ELR (cell line): ENCODE measurements at places on chromosomes 5 and 9.

DNA sequence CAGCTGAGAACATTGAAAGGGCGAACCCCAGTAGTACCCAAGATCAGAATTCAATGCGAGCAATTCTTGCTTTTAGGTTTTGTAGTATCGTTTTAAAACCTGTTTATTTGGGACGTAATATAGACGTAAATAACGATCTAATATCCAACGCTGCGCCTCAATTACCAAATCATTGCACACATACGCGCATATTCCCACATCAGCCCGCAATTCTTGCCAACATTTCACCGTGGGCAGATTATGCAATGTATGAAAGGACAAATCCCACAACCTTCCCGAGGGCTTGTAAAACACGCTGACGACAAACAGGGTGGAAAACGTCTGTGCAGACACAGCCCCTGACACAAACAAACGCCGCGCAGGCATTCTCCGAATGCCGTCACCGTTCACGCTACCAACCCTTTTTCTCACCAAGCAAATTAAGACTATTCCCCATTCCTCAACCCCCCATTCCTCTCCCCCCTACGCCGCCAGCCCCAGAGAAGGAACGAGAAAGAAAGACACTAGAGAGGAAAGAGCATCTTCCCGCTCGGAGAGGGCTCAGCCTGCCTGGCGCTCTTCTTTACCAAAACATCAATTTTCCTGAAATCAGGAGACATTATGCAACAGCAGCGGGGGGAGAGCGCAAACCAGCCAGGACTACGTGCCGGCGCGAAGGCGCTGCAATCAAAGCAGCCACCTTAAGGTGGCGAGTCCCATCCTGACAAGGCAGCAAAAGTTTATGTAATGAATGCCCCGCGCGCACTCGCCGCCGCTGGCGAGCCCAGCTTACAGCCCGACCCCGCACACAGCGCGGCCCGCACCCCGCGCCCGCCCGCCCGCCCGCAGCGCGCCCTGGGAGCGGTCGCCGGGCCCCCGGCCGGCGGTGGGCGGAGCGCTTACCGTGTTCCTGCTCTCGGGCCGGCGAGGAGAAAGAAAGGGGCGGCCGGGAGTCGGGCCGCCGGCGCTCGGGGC lies 597 bp downstream of the NFIL3 start:
- DNase-seq, result peak; percentile 78

- DNase-seq, result peak; percentile 9
Observed at GRCh38 chr9:84781458-84781857, 111.9 kb downstream of the NTRK2 start.

GRCh38 chr5:140344683-140345423 lies 1.6 kb downstream of the HBEGF start:
- DNase-seq, result peak; percentile 83

DNA sequence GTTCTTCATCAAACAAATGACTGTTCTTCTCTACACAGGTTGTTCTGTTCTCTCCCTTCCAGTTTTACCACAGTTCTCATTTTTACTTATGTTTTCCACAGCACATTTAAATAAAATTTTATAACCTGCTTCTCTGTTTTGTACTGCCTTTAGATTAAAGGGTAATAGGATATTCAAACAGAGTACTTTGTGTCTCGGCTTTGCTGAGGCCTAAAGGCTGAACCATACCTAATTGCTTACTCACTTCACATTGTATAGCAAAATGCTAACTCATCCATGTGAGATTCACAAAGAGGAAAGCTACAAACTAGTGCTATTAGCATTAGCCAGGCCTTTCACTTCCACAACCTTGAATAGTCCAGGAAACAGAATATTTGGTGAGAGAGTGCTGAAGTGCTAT lies 200.3 kb downstream of the TRPM3 start:
- DNase-seq, result peak; percentile 76

GRCh38 chr5:2759696-2760461 lies 8.4 kb upstream of the IRX2 start:
- no peak for DNase-seq

- DNase-seq, result no peak
Observed at GRCh38 chr5:178434851-178435250, 155.3 kb downstream of the COL23A1 start.

DNA sequence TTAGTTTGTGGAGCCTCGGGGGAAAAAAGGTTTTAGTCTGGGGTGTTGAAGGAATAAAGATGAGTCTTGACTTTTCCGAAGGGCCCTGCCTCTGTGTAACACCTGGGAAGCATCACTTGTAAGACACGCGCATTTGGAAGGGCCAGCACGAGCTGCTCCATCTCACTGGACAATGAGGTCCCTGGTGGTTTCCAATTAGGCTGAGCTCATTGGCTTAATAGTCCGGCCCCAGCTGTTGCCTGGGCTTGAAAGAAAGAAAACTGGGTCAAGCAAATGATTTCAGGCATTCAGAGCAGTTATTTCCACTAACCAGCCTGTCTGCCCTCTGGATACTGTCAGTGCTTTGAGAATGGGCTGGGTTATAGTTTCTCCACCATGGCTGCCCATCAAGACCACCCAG lies 64.5 kb downstream of the NSUN2 start:
- no peak for DNase-seq

DNA sequence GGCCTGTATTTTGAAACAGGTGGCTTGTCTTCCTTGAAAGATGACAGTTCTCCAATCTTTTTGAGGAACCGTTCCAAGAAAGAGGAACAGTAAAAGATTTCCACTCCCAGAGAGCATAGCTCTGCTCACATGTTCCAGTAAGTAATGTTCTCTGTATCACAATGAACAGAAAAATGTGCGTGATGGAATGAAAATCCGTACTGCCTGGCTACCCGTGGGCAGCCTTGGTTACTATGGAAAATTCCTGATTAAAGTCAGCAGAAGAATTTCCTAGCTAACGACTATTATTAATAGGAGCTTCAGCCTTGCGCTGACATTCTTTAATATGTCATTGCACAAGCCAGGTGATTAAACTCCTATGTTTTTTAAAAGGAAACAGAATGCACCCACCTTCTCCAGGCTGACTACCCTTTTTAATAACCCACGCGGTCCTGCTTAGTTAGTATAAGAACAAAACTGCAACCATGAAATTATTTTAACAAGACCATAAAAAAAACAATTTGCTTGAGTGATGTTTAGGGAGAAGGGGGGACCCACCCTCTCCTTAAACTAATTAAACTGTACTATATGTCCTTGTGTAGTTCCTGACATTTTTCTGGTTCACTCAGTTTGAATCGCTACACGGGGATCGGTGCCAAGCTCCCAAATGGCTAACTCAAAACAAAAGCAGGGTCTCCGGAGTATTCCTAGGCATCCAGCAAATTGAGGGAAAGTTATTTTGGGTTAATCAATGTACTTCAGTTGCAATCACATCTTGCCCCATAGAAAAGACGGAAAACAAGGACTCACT lies 54.8 kb upstream of the CPEB4 start:
- DNase-seq, result no peak

- peak; percentile 44 for DNase-seq
Observed at GRCh38 chr9:112873773-112874405, 16.8 kb downstream of the SLC46A2 start.

DNA sequence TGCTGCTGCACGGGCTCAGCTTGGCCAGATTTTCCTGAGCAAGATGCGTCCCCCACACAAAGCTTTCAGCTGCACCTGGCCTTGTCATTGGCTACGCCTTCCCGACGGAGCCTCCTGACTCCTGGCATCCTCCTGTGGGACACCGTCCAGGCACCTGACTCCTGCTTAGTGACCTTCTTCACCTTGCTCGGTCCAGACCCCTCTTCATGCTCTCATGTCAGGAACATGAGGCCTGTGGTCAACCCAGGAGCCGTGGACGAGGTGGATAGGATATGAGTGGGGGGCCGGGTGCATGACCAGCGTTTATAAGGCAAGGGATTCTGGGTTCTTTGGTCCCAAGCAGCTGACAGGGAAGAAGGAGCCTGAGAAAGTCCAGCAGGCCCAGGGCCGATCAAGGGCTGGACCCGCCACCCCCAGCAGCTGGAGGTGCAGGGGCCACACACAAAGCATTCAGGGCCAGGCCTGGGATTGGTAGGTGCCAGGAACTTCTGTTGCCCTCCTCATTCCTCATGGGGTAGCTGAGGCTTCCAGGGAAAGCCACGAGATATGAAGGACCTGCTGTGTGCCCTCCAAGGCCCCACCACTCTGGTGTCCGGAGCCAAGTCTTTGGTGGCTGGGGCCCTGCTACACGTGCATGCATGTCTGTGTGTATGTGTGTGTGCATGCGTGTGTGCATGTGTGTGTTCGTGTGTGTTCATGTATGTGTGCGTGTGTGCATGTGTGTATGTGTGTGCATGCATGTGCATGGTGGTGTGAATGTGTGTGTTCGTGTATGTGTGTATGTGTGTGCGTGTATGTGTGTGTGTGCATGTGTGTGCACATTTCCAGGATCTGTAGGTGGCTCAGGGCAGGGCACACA lies 34.9 kb downstream of the SLC6A3 start:
- DNase-seq, result no peak

- no peak for DNase-seq
Observed at GRCh38 chr5:44233691-44234090, 155.5 kb downstream of the FGF10 start.

DNA sequence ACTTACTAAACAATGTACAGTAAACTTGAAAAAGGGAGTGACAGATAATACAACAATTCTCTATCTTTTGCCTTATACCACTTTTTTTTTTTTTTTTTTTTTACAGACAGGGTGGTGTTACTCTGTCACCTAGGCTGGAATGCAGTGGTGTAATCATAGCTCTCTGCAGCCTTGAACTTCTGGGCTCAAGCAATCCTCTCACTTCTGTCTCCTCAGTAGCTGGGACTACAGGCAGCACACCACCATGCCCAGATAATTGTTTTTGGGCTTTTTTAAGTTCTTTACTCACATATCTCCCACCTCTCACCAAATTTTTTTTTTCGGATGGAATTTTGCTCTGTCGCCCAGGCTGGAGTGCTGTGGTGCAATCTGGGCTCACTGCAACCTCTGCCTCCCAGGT lies 171.9 kb upstream of the SLC12A2 start:
- no peak for DNase-seq

GRCh38 chr5:79122973-79123372 lies 11.4 kb downstream of the BHMT start:
- no peak for DNase-seq

DNA sequence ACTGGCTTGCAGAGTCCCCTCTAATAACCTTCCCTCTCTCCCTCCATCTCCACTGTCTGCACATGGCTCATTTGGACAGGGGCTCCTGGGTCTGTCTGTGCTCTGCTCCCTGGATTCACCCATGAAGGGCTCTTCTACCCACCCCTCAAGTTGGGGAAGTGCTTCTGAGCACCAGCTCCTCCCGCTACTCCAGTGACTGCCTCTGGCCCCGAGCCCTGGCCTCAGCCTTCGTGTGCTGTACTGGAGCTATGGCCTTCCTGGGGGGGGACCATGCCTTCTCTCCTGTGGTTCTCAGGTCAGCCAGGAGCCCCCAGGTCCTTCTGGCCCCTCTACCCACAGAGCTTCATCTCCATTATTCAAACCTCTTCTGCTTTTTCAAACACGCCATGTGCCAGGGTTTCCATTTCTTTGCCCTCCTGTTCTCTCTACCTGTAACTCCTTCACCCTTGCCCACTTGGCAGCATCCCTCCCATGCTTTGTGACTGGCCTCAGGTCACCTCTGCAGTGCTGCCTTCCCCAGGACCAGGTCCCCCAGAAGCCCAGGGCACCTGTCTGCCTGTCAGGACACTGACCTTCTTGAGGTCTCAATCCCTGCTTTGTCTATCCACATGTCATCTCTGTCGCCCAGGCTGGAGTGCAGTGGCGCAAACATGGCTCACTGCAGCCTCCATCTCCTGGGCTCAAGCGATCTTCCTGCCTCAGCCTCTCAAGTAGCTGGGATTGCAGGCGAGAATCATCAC lies 9.5 kb downstream of the SH3PXD2B start:
- no peak for DNase-seq

DNA sequence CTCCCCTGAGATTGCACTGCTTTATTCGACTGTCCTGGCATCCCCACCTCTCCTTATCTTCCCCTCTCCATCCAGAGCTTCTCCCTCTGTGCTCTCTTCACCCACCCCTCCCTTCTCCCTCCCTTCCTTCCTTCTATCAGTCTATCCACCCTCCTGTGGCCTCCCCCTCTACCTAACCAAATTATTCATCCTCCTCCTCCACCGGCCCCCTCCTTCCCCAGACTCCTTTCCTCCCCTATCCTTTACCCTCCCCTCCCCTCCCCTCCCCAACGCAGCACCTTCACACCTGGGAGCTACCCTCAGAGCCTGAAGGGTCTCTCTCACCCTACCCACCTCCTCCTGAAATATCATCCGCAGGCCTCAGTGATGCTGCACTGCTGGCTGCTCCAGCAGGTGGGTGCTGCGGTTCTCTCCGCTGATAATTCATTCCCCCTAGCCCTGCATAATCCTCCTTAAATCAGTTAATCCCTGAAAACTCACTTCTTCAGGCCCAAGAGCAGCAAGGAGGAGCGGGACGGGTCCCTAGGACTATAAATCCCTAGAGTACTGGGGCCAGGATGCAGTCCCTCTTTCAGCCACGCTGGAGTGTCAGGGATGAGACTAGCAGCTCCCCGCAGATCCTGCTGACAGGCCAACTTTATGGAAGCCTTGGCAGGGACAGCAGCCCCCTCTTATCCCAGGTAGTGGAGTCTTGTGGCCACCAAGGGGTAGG lies 97.8 kb downstream of the PCDH1 start:
- peak; percentile 19 for DNase-seq

DNA sequence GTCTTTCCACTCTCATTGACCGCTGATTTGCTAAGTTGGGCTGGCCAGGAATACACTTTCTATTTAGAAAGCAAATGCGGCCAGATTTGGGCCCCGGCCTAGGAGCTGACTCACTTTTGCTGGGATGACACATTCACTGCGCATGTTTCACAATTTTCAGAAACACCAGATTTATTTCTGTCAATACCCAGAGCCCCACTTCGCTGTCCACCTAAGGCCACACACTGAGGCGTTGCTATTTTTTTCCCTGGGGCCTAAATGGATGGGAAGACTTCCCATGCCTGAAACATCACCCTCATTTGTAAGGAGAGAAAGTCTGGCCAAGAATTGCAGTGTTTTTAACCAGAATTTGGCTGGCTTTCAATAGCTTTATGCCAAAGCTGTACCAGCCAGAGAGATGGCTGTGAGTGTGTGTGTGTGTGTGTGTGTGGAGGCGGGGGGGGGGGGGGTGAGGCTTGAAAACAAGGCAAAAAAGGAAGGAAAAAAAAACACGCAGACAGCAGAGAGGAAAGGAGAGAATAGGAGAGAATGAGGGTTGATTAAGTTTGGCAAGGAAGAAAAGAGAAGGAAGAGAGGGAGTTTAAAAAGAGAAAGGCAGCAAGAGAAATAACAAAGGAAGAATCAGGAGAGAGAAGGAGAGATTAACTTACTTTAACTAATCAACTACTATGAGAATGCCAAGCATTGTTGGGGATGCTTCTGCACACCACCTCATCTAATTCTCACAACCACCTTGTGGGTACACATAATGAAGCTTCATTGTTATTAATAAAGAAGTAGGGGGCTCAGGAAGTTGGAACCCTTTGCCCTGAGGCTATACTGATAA lies 261.4 kb upstream of the KLF4 start:
- peak; percentile 98 for DNase-seq

- DNase-seq, result no peak
Observed at GRCh38 chr5:7705736-7706135, 145.2 kb downstream of the CFAP90 start.

- DNase-seq, result no peak
Observed at GRCh38 chr5:3027185-3027865, 275.8 kb upstream of the IRX2 start.
